Thymus (tissue), 14 donors: ENCODE measurements at places on chromosomes 2 and 18. TPM values are rescaled to one million over a fixed set of nuclear protein-coding genes. Genes with fewer than 3 reads are reported as not detected.

The MROH2A gene
- 0.39 TPM for polyA plus RNA-seq

GRCh38 chr2:133107058-133107815 lies 437.2 kb upstream of the LYPD1 start:
- DNase-seq, result no peak

- DNase-seq, result no peak
Observed at GRCh38 chr2:69465513-69466456, 28.6 kb upstream of the NFU1 start.

DNA sequence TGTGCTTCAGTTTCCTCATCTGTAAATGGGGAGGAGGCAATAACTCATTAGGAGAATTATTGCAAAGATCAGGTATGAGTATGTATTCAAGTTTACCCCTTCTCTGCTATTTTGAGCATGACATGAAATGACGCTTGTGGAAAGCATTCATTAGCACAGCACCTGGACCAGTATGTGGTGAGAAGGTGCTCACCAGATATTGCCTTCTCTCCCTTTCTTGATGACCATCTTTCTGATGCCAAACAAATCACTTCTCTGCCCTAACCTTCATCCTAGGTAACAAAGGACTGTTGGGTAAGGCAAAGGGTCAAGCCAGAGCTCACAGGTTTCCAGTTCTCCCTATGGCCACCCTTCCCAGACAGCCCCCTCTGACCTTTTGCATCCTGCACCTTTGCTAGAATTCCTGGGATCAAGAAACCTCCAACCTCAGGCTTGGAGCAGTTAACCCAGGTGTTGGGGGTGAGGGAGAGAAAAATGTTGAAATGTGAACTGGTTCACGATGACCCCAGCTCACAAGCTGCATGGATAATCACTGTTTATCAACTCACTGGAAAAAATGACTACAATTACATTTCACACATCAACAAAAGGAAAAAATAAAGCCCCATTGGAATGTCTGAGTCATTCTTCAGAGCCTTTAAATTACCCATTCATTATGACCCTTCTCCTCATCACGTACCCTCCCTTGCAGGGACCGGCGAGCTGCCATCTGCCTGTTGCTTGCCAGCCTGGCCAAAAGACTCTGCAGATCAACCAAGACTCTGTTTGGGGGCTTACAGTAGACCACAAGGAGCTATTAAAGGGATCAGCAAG lies 41.6 kb downstream of the LBH start:
- DNase-seq, result no peak

The MYO7B gene
- polyA plus RNA-seq, result 5.2 TPM

- no peak for DNase-seq
Observed at GRCh38 chr2:240269886-240270285, 129.4 kb upstream of the OTOS start.

DNA sequence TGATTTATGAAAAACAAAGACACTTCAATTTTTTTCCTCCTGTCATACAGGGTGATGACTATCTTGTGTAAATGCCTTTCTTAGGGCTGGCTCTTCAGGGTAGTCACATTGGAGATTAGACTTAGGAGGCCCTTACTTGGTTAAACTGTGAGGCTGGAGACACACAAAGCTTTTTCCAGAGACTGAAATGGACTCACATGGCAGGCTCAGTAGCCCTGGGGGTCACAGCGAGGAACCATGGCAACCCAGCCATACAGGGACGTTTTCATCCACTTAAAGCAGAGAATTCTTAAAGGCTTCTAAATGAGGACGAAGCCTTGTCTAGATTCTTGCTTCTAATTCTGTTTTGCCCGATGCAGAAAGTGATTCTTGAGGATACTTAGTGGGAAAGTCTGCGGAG lies 57.3 kb upstream of the ZDBF2 start:
- DNase-seq, result no peak

The RNF181 gene
- 162 TPM for polyA plus RNA-seq

The ACADL gene
- 17.8 TPM for polyA plus RNA-seq
